T-cell (primary cell): ENCODE measurements at places on chromosomes 3 and 15. TPM values are rescaled to one million over a fixed set of nuclear protein-coding genes. Genes with fewer than 3 reads are reported as not detected.
A peak's percentile ranks its signal among the peaks of the same experiment; 100 is the strongest.

Gene SCAANT1
- total RNA-seq = 5.7 TPM

DNA sequence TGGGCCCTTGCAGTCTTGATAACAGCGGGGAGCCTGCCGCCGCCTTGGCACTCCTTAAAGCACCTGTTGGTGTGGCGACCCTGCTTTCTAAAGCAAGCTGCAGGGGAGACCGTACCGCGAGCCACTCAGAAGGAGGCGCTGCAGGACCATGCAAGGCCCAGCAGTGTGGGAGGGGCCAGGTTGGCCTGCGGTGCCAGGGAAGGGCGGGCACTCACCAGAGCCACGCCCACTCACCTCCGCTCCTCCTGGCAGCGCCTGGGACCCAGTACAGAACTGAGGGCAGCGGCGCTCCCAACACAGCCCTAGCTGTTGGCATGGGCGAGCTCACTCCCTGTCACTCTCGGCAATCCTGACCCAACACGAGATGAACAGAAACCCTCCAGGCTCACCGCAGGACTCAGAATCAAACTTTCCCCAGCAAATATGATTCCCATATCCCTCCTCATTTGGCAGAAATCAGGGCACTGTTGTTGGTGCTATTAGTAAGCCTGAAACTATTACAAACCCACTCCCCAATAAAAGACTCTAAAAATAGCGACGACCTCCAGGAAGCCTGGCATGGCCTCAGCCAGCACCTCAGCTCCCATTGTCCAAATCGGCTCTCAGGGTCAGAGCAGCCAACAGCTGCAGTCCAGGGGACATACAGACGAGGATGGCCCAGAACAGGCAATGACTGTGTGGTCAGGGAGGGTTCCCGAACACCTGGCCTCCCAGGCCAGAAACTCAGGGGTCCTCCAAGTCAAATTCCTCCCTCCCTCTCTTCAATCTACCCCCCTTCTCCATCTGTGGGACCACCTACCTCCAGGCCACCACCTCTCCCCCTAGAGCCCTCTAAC is 77.2 kb downstream of the TBC1D2B start:
- peak; percentile 66 for DNase-seq

Gene INSYN1
- total RNA-seq = not detected

GRCh38 chr3:192516820-192517219 is 210.5 kb downstream of the FGF12 start:
- no peak for DNase-seq

Gene IL17RD
- total RNA-seq = 0.09 TPM

Gene ADAMTS9
- not detected for total RNA-seq

DNA sequence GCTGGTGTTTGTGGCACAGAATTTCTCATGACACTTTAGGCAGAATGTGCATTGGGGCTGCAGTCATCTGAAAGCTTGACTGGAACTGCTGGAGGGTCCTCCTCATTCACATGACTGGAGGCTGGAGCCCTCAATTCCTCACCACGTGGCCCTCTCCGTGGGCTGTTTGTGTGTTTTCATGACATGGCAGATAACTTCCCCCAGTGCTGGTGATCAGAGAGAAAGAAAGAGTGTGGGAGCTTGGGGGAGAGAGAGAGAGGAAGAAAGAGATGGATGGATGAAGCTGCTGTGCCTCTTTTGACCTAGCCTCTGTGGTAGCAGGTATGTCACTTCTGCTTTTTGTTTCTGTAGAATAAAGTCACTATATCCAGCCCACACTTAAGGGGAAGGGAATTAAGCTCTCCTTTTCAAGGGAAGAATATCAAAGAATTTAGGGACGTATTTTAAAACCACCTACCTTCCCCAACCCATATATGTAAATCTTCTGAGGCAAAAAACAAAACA is 169.6 kb upstream of the IL12A start:
- DNase-seq = no peak

GRCh38 chr3:179801263-179801662 is 148.4 kb downstream of the USP13 start:
- no peak for DNase-seq
